Esophagus muscularis mucosa (tissue), 4 donors: ENCODE measurements at places on chromosomes 3 and 15. TPM values are rescaled to one million over a fixed set of nuclear protein-coding genes. Genes with fewer than 3 reads are reported as not detected.

The ISLR2 gene
- 0.83 TPM for total RNA-seq

The IMPG2 gene
- total RNA-seq: 0.83 TPM

The LEO1 gene
- total RNA-seq: 14.1 TPM

DNA sequence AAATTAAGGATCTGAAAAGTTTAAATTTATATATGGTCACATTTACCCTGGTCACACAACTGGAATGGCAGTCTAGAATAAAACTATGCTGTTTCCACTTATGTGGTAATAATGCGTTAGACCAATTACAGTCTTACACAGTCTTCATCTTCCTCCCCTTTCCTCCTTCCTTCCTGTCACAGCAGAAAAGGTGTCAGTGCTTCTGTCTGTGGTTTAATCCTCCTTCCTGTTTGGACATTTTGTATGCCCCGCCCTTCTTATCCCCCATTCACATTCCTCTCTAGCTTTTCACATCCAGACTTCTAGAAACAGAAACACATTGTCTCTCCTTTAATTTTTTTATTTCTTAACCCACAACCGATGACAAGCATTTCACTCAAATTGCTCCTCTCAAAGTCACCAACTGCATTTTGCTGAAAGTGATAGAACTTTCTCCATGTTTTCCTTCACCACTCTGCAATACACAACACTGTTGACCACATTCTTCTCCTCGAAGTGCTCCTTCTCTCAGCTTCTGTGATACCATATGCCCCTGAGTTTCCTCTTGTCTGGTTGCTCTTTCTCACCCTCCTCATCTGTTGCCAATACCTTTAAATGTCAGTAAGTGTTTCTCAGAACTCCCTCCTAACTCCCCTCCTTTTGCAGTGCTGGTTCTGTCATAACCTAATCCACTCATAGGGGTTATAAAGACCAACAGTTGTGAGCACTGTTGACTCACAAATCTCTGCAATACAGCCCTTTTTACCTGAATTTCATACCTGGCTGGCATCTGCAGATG, 271.6 kb downstream of the UBE2E2 start:
- DNase-seq: no peak
- no peaks in the 10 kb centered on the region for H3K36me3 ChIP-seq
- H3K27me3 ChIP-seq: no peaks in the 10 kb centered on the region
- no peak overlapping the region for H3K27ac ChIP-seq

DNA sequence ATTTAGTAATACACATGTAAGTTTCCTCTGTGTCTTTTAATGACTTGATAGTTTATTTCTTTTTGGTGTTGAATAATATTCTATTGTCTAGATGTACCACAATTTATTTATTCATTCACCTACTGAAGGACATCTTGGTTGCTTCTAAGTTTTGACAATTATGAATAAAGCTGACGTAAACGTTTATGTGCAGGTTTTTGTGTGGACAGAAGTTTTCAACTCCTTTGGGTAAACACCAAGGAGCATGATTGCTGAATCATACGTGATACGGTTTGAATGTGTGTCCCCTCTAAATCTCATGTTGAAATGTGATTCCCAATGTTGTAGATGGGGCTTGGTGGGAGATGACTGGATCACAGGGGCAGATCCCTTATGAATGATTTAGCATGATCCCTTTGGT, 21.5 kb downstream of the SPESP1 start:
- DNase-seq: no peak
- no peaks in the 10 kb centered on the region for H3K36me3 ChIP-seq
- H3K27ac ChIP-seq: no peak overlapping the region
- no peak overlapping the region for H3K4me3 ChIP-seq

DNA sequence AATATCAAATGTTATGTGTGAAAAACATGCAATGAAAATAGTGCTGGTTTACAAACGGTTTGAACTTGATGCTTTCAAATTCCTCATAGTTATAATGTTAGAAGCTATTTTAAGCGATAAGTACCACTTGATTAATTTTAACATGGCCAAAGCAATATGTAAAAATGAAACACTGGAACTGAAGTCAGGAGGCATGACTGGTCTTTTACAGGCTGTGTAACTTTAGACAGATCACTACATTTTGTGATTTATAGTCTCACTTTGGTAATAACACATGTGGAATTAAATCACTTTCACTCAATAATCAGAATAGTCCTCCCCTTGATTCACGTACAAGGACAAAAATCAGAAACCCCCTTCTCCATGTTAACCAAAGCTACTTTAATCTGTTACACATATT, 482.7 kb upstream of the NECTIN3 start:
- H3K27ac ChIP-seq: no peak overlapping the region
- H3K36me3 ChIP-seq: no peaks in the 10 kb centered on the region
- H3K4me3 ChIP-seq: no peak overlapping the region
- no peak for DNase-seq
- H3K27me3 ChIP-seq: no peaks in the 10 kb centered on the region

GRCh38 chr3:31161889-31162288, 267.4 kb upstream of the GADL1 start:
- no peak for DNase-seq
- H3K27ac ChIP-seq: no peak overlapping the region
- no peaks in the 10 kb centered on the region for H3K27me3 ChIP-seq
- H3K4me1 ChIP-seq: peaks cover 25% of the 10 kb centered on the region
- no peaks in the 10 kb centered on the region for H3K36me3 ChIP-seq

- H3K27me3 ChIP-seq: no peaks in the 10 kb centered on the region
- H3K4me3 ChIP-seq: peak within 1 kb of the TSS; percentile 34
- no peak within 1 kb of the TSS for H3K27ac ChIP-seq
- no peaks in the 10 kb centered on the region for H3K4me1 ChIP-seq
Observed at GRCh38 chr15:23565395-23566070, at the start of gene MKRN3. MKRN3 (plus strand) TSS chr15:23565674; CDS start chr15:23565783, 109 bp downstream.

DNA sequence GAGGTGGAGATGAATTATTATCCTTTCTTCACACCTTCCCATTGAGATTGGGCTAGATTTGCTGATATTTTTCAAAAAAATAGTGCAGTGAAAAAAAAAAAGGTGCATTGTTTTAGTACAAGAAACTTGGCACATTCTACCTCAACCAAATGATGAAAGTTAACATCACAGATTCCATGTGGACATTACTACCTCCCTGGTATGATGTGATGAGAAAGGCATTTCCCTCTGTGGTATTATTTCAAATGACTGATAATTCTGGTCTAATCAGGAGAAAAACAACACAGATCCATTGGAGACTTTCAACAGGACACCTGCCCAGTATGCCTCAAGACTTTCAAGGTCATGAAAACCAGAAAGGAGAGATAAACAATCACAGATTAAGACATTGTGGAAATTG, 313.4 kb downstream of the BCHE start:
- no peaks in the 10 kb centered on the region for H3K36me3 ChIP-seq
- H3K27ac ChIP-seq: no peak overlapping the region
- DNase-seq: no peak
- H3K4me1 ChIP-seq: no peaks in the 10 kb centered on the region
- no peaks in the 10 kb centered on the region for H3K27me3 ChIP-seq
- no peak overlapping the region for H3K4me3 ChIP-seq
